ENCODE measurements at places on chromosomes 6 and 20. TPM values are rescaled to one million over a fixed set of nuclear protein-coding genes. Genes with fewer than 3 reads are reported as not detected.

The KCNQ5 gene
- 2.1 TPM for total RNA-seq

- no peaks in the 10 kb centered on the region for H3K4me1 ChIP-seq
- H3K27ac ChIP-seq = no peak overlapping the region
- no peaks in the 10 kb centered on the region for H3K36me3 ChIP-seq
- no peak overlapping the region for H3K4me3 ChIP-seq
- H3K27me3 ChIP-seq = no peaks in the 10 kb centered on the region
- DNase-seq = no peak
Observed at GRCh38 chr20:42435230-42435629, 754.5 kb downstream of the PTPRT start.

The KHDC1L gene
- total RNA-seq = not detected

The SPATA25 gene
- 0.49 TPM for total RNA-seq

GRCh38 chr6:39342692-39343395 lies 20.3 kb upstream of the KCNK16 start:
- no peak for DNase-seq
- peaks cover 5% of the 10 kb centered on the region for H3K27me3 ChIP-seq
- H3K4me3 ChIP-seq = no peak overlapping the region

- no peak overlapping the region for H3K4me3 ChIP-seq
- H3K27me3 ChIP-seq = no peaks in the 10 kb centered on the region
- H3K27ac ChIP-seq = no peak overlapping the region
- no peaks in the 10 kb centered on the region for H3K36me3 ChIP-seq
- no peaks in the 10 kb centered on the region for H3K4me1 ChIP-seq
- no peak for DNase-seq
Observed at GRCh38 chr6:2611092-2611491, 139.6 kb downstream of the MYLK4 start.

DNA sequence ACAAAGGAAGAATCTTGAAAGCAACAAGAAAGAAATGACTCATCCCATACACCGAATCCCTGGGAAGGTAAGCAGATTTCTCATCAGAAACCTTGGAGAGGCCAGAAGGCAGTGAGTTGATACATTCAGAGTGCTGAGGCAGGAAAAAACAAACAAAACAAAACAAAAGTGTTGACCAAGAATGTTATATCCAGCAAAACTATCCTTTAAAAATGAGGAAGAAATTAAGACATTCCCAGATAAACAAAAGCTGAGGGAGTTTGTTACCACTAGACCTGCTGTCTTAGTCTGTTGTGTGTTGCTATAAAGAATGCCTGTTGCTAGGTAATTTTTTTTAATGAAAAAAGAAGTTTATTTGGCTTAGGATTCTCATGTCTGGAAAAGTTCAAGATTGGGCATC lies 33.7 kb upstream of the PPP1R3G start:
- no peak overlapping the region for H3K27ac ChIP-seq
- H3K4me1 ChIP-seq = no peaks in the 10 kb centered on the region
- no peaks in the 10 kb centered on the region for H3K36me3 ChIP-seq
- no peaks in the 10 kb centered on the region for H3K27me3 ChIP-seq
- DNase-seq = no peak

The PAK1IP1 gene
- total RNA-seq = 5.8 TPM

GRCh38 chr6:46690911-46691451 lies 3.3 kb downstream of the TDRD6 start:
- no peak for DNase-seq
- no peaks in the 10 kb centered on the region for H3K4me1 ChIP-seq
- H3K27me3 ChIP-seq = no peaks in the 10 kb centered on the region
- H3K4me3 ChIP-seq = no peak overlapping the region

GRCh38 chr20:25553819-25554296 lies 31.5 kb downstream of the NINL start:
- no peaks in the 10 kb centered on the region for H3K36me3 ChIP-seq
- no peaks in the 10 kb centered on the region for H3K27me3 ChIP-seq
- DNase-seq = no peak
- H3K27ac ChIP-seq = no peak overlapping the region

GRCh38 chr20:51412333-51412871 lies 130.1 kb downstream of the NFATC2 start:
- H3K27ac ChIP-seq = peak overlapping the region; percentile 18
- peaks cover 77% of the 10 kb centered on the region for H3K4me1 ChIP-seq
- H3K36me3 ChIP-seq = peaks cover 42% of the 10 kb centered on the region
- DNase-seq = no peak
- H3K4me3 ChIP-seq = no peak overlapping the region

Measured in CD4-positive, alpha-beta T cell (primary cell).